ENCODE measurements at places on chromosomes 3 and 15. TPM values are rescaled to one million over a fixed set of nuclear protein-coding genes. Genes with fewer than 3 reads are reported as not detected.

Gene SH2D7
- polyA plus RNA-seq: not detected

- H3K4me3 ChIP-seq: no peak overlapping the region
- H3K27ac ChIP-seq: no peak overlapping the region
- no peaks in the 10 kb centered on the region for H3K27me3 ChIP-seq
- no peaks in the 10 kb centered on the region for H3K4me1 ChIP-seq
- DNase-seq: no peak
- H3K36me3 ChIP-seq: no peaks in the 10 kb centered on the region
These were observed 25.3 kb downstream of the GLCE start for GRCh38 chr15:69185706-69186105.

DNA sequence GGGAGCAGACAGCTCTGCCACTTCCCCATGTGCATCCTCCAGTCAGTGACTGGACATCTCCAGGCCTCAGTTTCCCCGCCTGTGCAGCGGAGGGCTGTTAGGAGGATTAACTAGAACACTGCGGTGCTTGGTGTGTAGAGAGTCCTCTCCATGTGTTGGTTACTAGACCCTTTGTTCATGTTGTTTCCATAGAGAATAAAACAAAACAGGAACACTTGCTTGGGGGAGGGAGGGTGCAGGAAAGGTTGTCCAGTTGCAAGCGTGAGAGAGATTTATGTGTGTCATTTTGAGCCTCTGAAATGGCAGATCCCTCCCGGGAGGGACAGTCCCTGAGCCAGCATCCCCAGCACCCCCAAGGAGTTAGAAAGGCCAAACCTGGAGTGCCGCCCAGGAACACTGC, 184.0 kb upstream of the LYSMD4 start:
- DNase-seq: no peak
- H3K4me3 ChIP-seq: no peak overlapping the region
- H3K4me1 ChIP-seq: no peaks in the 10 kb centered on the region
- H3K36me3 ChIP-seq: no peaks in the 10 kb centered on the region

DNA sequence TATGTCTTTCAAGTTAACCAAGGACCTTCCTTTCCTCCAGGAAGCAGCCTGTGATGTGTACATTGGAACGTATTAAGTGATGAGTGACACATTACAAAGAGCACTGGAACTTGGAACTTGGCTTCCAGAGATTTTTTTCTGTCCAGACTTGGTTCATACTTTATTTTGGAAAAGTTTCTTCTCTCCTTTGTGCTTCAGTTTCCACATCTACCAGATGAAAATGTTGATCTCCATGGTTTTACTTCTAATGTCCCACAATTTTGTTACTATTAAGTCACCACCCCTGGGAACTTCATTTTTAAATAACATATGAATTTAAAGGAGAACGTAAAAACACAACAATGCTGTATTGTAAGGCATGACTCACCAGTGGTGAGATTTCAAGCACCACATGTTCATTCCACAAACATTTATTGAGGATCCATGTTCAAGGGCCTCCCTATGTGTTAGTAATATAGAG, 290.7 kb upstream of the LMCD1 start:
- no peaks in the 10 kb centered on the region for H3K27me3 ChIP-seq
- DNase-seq: no peak
- no peaks in the 10 kb centered on the region for H3K4me1 ChIP-seq

GRCh38 chr3:12799525-12800440, 3.3 kb downstream of the CAND2 start:
- no peak overlapping the region for H3K4me3 ChIP-seq
- no peaks in the 10 kb centered on the region for H3K27me3 ChIP-seq
- H3K4me1 ChIP-seq: peaks cover 21% of the 10 kb centered on the region

- H3K27ac ChIP-seq: no peak overlapping the region
- no peaks in the 10 kb centered on the region for H3K4me1 ChIP-seq
- H3K27me3 ChIP-seq: no peaks in the 10 kb centered on the region
- no peaks in the 10 kb centered on the region for H3K36me3 ChIP-seq
- H3K4me3 ChIP-seq: no peak overlapping the region
These were observed 97.8 kb upstream of the SPRED1 start for GRCh38 chr15:38154837-38155236.

- no peaks in the 10 kb centered on the region for H3K27me3 ChIP-seq
- no peaks in the 10 kb centered on the region for H3K36me3 ChIP-seq
- no peak overlapping the region for H3K27ac ChIP-seq
- no peak overlapping the region for H3K4me3 ChIP-seq
These were observed 261.8 kb upstream of the GOLGA6L4 start for GRCh38 chr15:83973816-83974215.

Data from stomach (tissue), 19 donors.